Activated CD4-positive, alpha-beta T cell treated with anti-CD3 and anti-CD28 coated beads, Interleukin-2, Interleukin-4, amounts not matched to agents 100 ng/mL and 50 ng/mL, durations not matched to agents 16 hours and 8 hours (primary cell): ENCODE measurements at places on chromosomes 2 and 18.
A peak's percentile ranks its signal among the peaks of the same experiment; 100 is the strongest.

DNA sequence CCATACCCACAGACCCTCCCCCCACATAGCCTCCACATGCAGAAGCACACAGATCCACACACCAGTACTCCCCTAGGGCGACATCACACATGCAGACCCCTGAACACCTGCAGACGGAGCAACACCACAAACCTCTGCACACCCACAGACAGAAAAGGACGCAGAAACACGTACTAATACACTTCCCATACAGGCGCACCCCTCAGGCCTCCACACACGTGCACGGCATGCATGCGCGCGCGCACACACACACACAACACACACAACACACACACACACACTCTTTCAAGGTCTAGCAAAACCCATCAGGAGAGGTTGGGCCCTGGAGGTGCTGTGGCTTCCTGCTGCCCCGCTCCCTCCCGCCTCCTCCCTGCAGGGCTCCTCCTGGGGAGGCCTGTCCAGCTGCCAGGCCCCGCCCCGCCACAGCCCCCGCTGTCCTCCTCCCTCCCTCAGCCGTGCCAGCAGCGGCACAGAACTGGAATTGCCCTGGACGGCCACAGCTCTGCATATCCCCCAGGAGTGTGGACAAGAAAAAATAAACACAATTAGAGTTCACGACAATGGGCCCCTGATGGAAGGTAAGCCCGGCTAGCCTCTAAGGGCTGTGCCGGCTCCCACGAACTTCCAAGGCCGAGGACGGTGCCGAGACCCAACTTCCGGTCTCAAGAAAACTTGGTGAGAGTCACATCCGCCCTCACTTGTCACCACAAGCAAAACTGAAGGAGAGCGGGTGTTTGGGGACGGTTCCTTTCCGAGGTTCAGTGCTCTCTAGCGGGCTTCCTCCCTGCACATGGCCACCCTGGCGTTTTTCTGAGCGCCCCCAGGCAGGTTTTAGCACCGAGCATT, 6.8 kb downstream of the ZFP36L2 start:
- peak; percentile 85 for DNase-seq

- no peak for DNase-seq
These were observed 97.4 kb downstream of the EIPR1 start for GRCh38 chr2:3280197-3280596.

DNA sequence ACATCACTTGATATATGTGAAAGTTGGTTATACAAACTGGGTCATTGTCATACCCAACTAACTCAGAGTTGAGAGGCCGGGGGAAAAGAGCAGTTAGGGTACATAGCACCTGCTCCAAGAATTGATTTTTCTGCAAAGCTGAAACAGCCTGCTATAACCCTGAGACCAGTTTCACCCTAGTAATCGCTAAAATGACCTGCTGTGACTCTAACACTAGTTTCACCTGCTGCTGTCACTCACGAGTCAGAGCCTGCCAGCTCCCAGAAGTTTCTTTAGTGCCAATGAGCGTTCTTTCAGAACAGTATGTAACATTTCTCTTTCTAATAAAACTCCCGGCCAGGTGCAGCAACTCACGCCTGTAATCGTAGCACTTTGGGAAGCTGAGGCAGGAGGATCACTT, 28.0 kb downstream of the SRSF7 start:
- no peak for DNase-seq

DNA sequence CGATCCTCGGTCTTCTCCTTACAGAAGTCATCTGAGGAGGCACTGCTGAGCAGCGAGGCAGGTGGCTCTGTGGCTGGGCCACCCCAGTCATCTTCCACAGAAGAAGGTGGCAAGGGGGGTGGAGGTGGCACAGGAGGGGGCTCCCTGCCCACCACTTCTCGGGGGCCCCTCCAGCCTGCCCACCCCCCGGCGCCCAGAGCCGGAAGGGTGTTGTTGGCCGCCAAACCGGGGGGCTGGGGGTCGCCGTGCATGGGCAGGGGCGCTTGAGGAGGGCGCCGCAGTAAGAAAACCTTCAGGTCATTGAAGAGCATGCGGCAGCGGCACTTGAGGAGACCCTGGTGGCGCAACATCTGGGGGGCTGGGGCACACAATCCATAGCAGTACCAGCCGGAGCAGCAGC, 2.5 kb downstream of the MARCHF4 start:
- no peak for DNase-seq

GRCh38 chr2:25386971-25387875, 45.5 kb upstream of the DNMT3A start:
- DNase-seq: no peak

DNA sequence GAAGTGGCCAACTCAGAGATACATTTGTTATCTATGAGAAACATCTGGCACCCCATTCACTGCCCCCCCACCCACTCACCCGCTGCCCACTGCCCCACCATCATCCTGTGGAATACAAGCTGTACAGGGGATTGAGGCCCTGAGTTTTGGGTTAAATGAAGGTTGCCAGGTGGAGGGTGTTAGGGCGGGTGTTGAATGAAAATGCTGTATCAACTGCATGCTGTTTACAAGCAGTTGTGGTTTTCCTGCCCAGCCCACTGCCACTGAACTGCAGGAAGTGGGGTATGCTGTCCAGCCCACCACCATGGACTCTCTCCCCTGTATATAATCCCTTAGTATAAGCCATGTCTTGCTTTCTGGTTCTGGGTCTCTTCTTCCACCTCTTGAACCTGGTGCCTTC, 481.9 kb downstream of the METTL4 start:
- no peak for DNase-seq

DNA sequence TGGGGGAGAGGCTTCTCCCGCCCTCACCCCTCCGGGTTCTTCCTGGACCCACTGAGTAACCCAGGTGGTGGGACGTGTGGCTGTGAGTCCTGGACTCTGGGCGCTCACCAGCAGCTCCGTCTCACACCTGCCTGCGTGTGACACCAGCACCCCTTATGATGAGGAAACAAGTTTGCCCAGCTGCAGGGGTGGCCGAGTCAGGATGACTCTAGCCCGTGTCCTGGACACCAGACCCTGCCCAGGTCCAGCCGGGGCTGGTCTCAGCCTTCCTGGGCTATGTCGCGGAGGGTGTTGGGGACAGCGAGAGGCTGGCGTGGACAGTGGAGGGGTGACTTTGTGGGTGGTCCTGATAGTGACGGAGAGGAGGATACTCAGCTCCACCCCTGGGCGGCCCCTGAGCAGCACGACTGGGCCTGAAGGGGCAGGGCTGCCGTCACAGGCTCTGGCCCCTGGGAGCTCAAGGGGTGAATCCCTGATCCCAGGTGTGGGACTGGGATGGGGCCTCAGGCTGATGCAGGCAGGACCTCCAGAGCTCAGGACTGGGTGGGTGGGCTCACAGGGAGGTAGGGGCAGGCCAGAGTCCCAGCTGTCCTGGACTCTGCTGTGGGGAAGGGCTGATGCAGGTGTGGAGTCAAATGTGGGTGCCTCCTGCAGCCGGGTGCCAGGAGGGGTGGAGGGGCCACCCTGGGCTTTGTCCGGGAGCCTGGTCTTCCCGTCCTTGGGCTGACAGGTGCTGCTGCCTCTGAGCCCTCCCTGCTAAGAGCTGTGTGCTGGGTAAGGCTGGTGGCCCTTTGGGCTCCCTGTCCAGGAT, 3.7 kb downstream of the GPR35 start:
- DNase-seq: no peak

GRCh38 chr2:95348609-95349567, 51.7 kb downstream of the KCNIP3 start:
- no peak for DNase-seq

- no peak for DNase-seq
These were observed 444.0 kb upstream of the LRRTM1 start for GRCh38 chr2:80748592-80748991.

DNA sequence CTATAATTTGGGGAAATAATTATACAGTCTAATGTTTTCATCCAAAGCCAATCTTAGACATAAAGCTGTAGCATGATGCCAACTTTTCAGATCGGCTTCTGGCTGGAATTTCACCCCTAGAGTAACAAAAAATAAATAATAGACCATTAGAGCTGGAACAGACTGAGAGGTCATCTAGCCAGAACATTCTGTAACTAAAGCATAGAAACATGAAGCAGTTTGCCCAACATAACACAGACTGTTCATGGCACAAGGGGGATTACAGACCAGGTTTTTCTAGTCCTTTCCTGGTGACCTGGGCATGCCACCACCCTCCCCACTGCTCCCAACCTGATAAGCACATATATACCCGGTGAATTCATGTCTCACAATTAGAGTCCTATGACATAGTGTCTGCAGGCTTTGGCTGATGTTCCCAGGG, 116.4 kb upstream of the PPP1CB start:
- DNase-seq: no peak

GRCh38 chr2:229679393-229680125, 34.8 kb downstream of the DNER start:
- DNase-seq: no peak

DNA sequence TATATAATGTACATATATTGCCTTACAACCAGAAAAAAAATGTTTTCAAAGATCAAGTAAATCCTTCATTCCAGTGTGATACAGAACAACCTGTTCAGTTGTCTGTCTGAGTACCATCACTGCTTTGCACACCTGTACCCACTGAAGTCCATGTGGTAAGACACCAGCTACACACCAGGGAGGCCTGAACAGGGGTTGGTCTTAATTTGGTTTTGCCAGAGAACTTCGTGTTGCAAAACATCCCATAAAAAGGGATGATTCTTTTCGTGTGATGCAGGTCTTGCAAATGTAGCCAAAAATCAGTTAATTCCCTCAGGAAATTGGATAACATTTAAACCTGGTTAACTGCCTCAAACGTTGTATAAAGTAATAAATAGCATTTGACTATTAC, 73.7 kb upstream of the SLC1A4 start:
- DNase-seq: no peak

DNA sequence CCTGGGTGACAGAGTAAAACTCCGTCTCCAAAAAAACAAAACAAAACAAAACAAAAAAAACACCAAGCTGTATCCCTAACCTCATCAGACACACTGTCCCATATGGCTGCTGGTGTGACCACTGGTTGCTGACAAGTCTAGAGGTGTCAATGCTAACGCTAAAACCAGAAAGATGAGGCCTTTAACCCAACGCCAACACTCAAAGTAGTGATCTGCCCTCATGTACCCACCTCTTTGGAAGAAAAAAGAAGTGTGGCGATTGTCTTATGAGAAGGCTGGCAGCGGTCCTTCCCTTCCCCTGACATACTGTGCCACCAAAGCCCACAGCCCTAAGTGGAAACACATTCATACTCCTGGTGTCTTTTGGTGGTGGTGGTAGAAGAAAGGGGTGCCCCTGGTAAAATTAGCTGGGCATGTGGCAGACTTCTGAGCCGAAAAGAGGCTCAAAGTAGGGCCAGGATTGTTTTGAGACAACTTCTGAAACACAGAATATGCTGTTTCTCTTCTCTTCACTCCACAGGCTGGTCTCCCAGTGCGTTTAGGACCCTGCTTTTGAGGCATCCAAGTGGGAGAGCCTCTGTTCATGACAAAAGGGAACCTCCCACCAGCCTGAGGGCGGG, 9.8 kb downstream of the SERTAD2 start:
- DNase-seq: no peak
